Left renal pelvis (tissue), 4 donors: ENCODE measurements at places on chromosomes 6 and 20.
A peak's percentile ranks its signal among the peaks of the same experiment; 100 is the strongest.

DNA sequence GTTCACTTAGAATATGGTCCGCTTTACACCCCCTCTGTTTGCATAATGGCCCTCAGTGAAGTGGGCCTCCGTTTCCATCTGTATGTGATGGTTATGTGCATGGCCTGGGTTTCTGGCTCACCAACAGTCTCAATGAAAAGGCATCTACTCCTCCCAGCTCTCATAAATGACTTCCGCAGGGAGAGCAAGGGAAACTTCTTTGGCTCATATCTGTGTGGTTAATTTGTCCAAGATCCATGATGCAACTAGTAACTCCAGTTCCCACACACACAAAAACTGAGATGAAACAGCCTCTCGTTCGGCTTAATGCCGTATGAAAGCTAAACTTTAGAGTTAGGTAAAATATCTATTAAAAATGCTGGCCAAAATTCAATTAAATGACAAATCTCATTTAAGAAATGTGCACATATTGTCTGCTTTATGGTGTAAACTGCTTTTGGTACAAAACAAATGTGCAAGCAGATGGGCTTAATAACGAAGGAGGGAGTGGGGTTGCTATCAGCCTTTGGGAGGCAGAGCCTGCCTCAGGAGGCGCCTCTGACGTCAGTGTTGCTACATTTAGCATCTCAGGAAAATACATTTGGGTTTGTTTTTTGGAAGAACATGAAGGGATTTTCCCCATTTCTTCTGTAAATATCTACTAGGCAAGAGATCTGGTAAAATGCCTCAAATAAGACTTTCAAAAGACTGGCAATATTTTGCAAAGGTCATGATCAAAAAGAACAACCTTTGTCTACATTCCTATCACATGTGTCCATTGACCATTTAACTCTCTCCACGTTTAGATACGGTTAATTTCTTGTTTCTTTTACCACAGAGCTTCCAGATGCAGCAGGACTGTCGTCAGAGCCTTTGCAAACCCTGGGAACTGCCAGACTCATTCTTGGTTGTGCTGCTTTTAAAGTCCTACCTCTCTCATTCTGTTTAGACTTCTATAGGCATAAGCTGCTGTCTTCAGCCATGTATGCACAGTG lies 96.8 kb downstream of the ARMC2 start:
- DNase-seq = no peak

- DNase-seq = no peak
Measured at GRCh38 chr6:142152746-142153145, 5.7 kb downstream of the VTA1 start.

- no peak for DNase-seq
Measured at GRCh38 chr20:58046311-58046710, 182.1 kb downstream of the ANKRD60 start.

DNA sequence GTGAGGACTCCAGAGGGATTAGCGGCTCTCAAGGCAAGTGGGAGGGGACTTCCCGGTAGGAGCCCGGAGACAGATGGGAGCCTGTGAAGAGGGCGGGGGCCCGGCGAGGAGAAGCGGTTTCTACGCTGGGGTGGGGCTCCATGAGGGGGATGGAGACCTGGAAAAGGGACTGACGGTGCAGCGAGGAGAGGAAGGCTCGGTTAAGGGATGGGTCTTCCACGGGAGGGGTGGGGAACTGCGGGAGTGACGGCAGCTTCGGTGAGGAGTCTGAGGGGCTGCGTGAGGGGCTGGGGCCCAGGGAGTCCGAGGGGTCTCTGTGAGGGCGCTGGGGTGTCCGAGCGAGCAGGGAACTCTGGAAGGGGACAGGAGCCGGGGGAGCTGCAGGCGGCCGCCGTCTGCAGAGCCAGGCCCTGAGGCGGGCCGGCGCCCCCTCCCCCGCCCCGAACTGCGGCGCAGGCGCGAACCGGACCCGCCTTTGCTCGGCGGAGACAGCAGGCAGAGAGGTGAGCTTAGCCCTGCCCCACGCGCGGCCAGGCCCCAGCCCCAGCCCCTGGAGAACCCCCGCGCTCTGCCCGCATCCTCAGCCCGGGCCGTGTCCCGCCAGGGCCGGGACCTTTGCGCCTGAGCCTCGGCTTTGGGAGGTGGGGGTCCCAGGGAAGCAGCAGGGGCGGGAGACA lies at the start of gene NRSN2:
TSS of gene NRSN2 (plus strand) at position 472 of the 677 bp plus-strand sequence. CDS start 2,533 bp downstream, outside the sequence.
- DNase-seq = peak; percentile 38

GRCh38 chr20:59749301-59749700 lies 145.0 kb downstream of the PHACTR3 start:
- DNase-seq = no peak

- DNase-seq = no peak
Measured at GRCh38 chr6:133203344-133203697, 37.8 kb upstream of the EYA4 start.

- no peak for DNase-seq
Measured at GRCh38 chr6:14396826-14397517, 279.4 kb downstream of the CD83 start.

DNA sequence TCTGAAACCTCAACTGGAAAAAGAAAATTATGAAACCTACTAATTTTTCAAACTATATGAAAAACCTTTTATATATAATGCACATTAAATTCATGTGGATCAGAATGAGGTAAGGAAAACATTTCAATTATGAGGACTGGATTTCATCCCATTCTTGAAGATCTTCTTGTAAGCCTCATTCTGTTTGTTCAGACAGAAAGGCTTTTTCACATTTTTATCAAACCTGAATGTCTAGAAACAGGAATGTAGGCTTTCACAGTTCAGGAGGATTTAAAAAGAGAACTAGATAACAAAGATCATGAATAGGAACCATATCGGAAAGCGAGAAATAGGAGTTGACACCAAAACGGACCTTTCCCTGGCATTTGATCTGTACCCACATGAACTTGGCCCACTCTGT lies 192.5 kb upstream of the KCNK16 start:
- no peak for DNase-seq

GRCh38 chr6:9435281-9435680 lies 979.6 kb downstream of the TFAP2A start:
- DNase-seq = no peak

GRCh38 chr6:147212622-147213021 lies 8.4 kb downstream of the STXBP5 start:
- DNase-seq = no peak

DNA sequence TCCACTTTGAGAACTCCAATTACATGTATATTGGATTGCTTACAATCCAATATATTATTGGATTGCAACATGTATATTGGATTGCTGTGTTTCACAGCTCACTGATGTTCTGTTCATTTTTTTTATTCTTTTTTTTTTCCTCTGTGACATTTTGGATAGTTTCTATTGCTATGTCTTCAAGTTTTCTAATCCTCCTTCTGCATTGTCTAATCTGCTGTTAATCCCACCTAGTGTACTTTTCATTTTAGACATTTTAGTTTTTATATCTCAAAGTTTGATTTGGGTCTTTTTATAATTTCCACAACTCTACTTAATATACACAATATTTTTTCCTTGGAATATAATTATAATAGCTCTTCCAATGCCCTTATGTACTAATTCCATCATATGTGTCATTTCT lies 34.5 kb downstream of the CNBD2 start:
- DNase-seq = no peak

DNA sequence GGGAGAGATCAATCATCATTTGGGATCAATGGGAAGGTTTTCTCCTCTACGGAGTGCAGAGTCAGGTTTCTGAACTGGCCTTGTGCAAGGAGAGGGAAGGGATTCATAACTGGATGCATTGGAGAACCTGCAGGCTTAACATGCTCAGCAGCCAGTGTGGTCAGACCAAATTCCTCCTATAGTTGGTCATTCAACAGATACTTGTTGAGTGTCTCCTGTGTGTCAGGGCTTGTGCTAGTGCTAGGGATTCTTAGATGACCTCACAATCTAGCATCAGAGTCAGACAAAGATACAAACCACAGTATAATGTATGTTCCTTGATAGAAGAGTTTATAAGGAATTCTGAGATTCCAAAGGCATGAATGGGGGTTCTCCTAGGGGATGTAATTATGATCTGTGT lies 23.9 kb downstream of the RALY start:
- no peak for DNase-seq

GRCh38 chr6:25137916-25138232 lies 141.3 kb upstream of the CARMIL1 start:
- DNase-seq = no peak

DNA sequence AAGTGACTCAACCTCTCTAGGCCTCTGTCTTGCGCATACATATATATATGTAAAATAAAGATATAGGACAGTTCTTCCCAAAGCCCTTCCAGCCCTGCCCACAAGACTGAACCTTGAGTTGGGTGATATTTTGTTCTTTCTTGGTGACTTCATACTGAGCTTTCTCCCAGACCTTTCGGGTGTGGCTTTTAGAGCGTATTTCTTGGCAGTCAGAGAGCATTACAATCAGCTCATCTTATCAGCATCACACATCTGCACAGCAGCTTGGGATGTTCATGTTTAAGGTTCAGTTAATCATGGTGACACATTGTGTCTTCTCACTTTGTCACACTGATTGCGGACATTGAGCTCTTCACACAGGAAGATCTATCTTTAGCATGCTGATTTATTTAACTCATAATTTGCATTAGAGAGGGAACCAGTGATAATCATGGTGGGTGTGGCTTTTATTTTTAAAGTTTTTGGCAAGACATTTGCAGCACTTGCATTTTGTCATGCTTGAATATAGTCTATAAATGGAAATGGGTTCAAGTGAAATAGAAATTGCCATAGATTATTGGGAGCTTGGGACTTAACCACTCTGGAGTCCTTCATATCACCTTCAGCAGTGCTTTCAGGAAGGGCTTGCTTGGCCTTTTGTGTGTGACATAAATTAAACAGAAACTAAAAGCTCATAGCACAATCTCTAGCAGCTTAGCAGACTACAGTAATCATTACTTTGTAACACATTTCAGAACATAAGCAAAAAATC lies 8.3 kb downstream of the KIF3B start:
- DNase-seq = no peak

DNA sequence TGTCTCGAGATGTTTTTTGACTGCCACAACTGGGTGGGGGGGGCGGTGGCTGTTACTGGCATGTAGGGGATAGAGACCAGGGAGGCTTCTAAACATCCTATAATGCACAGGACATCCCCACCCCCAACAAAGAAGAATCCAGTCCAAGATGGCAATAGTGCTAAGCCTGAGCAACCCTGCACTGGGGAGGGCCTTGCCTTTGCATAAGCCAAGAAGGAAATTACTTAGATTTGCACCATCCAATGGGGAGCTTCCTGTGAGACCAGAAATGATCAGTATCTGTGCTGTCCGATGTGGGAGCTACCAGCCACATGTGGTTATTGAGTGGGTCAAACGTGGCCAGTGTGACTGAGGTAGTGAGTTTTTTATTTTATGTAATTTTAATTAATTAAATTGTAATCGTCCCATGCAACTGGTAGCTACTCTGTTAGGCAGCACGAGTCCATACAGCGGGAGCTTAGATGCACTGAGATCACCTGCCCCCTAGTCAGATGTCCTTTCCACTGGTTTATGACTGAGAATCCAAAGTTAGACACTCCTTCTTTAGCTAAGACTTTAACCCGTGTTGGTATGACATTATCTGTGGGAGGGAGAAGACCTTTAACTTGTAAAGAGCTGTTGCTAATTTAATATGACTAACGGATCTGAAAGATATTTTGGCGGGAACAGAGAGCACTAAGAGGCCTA lies 97.4 kb upstream of the NEDD9 start:
- no peak for DNase-seq

DNA sequence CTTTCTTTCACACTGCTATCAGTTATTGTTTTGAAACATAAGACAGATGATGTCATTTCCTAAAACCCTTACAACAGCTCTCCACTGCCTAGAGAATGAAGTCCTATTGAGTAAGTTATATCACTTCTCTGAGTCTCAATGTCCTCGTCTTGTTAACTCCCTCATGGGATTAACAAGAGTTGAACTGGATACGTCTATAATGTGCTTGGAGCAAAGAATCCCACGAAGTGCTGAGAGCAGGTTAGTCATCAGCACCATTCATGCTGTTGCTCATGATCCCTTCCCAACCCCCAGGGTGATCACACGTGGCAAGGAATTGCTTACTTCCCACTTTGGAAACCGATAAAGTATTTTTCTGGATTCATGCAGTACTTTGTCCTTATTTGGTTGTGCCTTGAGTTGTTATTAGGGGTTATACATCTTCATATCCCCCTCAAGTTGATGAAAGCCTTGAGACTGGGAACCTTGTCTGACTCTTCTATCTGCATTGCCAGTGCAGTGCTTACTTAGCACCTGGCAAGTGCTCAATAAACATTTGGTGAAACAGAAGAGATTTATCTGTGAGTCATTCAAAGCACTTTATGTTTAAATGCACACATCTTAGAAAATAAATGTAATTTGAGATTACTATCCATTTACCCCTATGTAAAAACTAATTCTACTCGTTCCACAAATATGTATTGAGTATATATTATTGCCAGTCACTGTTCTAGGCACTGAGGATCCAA lies 487.5 kb downstream of the EPM2A start:
- DNase-seq = no peak

DNA sequence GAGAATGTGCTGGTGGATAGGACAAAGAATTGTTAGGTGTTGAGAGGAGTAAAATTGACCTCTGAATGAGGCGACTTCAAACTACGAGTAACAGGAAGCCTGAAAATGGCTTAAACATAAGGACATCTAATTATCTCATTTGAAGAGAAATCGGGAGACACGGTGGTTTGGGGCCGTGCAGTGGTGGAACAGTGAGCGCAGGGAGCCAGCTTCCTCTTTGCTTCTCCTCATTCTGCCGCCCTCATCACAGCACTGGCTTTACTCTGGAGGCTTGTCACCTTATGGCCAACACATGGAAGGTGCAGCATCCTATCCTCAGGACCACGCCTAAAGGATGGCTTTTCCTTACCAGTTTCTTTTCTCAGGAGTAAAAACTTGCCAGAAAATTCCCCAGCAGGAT lies 114.3 kb downstream of the B3GAT2 start:
- no peak for DNase-seq
